ENCODE measurements at places on chromosomes 1 and 21. TPM values are rescaled to one million over a fixed set of nuclear protein-coding genes. Genes with fewer than 3 reads are reported as not detected.

TNFRSF4 gene
- 0.38 TPM for total RNA-seq

TSTD1 gene
- total RNA-seq, result 30.7 TPM

DNA sequence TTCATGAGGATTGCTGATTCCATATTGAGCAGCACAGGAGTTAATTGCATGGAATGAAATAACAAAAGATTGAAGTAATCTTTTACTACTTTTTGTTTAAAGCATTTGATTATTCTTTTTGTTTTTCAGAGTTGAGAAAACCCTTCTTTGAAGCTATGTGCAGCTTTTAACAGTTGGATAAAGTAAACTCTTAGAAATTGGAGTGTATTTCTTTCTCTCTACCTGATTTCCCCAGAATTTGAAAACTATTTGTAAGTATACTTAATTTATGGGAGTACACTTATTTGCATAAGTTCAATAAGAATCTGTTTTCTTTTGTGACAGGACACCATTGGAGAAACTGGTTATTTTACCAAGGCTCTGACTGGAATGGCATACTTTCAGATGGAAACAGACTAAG, 133.6 kb downstream of the TRIM33 start:
- DNase-seq, result no peak

RPAP2 gene
- total RNA-seq, result 10.5 TPM

DNA sequence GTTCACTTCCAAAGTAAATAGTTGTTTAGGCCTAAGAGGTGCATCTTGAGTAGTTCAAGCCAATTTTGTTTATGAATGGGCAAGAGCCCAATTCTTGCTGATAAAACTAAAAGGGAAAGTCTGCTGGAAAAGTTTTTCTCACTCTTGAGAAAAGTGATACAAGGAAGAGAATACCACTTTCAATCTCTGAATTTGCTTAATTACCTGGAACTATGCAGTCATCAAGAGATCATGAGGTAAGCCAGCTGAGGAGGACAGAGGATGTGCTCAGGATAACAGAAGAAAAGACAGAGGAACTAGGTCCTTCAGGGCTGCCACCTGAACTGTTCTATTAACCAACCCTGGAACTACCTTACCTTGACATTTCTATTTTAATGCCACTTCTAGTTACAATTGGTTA, 42.2 kb downstream of the ILDR2 start:
- no peak for DNase-seq

DNA sequence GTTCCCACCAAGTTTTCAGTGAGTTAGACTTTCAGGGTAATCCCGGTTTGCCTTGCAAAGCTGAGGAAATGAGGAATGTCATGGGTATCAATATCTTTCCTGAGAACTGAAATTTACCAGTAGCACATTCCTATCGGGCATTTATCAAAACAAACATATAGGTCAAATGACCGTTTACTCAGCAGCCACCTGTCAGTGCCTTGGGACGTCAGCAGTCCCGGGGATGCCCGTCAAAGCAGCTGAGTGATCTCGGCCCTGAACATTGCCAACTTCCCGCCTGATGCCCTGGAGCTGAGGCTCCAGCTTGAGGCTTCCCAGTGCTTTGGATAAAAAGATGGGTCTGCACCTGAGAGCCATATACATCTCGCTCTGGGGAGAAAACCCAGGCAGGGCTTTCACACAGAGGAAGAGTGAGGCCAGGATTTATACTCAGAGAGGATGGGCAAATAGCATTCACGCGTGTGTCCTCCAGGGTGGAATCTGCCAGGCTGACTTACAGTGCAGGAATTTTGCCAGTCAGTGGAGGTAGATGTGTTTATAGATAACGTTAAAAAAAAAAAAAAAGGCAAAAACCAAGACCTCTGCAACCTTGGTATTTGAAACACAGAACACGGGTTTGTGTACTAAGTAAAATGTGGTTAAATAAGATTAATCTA, 435.7 kb upstream of the VAMP3 start:
- DNase-seq, result no peak

DNA sequence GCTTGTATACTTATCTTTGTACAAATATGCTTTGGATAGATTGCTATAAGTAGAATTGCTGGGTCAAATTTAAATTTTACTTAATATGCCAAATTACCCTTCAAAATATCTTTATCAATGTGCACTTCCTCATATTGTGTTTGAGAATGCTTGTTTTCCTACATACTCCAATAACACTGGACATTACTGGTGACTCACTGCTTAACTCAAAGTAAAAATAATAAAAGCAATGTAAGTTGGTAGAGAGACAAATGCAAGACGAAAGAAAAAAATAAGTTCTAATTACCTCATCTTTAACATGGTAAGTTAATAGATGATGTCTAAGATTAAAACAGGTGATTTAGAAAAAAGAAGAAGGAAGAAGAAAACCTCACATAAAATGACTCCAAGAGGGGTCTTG, 7.9 kb upstream of the SH3GLB1 start:
- no peak for DNase-seq

DNA sequence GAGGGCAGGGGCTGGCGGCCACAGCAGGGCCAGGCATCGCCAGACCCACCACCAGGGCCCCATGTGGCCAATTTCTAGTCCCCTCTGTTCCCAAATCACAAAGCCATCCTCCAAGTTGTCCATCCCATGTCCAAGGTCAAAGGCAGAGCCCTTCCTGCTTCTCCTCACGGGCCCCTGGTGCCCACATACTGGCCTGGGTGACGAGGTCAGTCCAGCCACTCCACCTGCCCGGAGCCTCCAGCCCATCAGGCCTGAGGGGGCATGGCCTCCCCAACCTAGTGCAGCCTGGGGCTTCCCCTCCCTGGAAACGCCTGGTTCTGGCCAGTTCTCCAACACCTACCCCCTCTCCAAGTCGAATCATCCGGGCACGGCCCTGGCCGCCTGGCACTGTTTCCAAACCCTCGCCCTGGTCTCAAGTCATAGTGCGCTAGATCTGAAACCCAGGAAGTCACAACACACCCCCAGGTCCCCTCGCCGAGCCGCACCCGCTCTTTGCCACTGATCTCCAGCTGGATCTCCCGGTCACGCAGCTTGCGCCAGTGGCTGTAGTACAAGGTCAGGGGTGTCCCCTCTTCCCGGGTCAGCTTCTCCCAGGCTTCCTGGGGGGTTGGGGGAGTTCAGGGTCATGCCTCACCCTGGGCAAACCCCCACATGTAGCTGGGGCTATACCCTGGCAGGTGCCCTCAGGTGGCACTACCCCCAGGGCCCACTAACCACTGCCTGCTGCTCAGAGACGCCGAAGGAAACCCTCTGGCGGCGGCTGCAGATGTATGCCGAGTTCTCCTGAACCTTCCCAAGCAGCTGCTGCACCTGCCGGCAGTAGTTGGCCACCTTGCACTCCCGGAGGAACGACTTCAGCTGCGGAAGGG, 13.1 kb downstream of the NOC2L start:
- no peak for DNase-seq

DNA sequence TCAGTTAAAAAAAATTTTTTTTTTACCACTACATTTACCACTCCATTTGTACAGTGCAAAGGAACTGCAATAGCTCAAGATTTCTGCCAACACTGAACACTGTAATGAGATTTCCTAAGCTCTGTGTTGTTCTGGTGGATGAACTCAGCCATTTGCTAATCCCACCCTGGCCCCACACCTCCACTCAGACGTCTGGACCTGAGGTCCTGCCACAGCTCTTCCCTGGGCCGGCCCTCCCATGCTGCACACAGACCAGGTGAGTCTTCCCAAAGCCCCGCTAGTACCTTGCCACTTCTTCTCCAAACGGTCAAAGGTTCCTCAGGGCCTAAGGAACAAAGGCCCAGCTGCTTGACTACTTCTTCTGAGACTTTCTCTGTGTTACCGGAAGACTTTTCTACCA, 56.4 kb downstream of the SLC45A1 start:
- DNase-seq, result no peak

TNFAIP8L2 gene
- total RNA-seq, result 0.96 TPM

TMOD4 gene
- total RNA-seq, result 0.33 TPM
